ENCODE measurements at places on chromosomes 1 and 21.
A peak's percentile ranks its signal among the peaks of the same experiment; 100 is the strongest.

- DNase-seq = peak; percentile 47
These were observed 2.2 kb upstream of the NEGR1 start for GRCh38 chr1:72284348-72285073.

DNA sequence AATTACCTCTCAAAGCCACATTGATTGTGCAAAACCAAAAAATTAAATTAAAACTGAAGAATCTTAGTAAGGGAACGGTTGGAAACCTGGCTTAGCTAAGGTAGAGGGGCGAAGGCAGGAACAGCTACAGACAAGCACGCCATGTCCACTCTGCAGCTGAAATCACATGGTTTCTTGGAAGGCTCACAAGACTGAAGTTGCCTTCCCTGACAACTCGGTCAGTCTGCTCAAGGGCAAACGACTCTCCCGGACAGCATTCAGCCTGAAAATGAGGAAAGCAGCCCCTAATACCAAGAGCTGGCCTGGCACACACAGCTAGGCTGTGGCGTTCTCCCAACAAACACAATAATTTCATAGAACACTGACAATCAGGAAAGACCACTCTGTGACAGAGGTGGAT is 22.7 kb upstream of the BECN2 start:
- DNase-seq = no peak

DNA sequence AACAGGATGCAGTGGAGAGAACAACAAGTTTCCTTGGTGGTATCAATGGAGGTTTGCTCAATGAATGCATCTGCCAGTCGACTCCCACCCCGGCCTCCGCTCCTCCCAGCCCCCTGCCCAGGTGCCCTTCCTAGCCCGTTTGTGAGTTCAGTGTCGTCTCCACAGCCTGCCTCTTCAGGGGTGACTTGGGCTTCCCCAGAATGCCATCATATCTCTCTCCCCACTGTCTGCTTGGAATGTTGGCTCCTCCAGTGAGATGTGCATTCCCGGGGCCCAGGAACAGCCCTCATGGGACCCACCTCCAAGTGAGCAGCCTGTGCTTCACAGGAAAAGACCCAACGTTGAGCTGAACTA is 30.5 kb downstream of the MATN1 start:
- DNase-seq = no peak

GRCh38 chr1:97551113-97551512 is 369.7 kb downstream of the DPYD start:
- DNase-seq = no peak

DNA sequence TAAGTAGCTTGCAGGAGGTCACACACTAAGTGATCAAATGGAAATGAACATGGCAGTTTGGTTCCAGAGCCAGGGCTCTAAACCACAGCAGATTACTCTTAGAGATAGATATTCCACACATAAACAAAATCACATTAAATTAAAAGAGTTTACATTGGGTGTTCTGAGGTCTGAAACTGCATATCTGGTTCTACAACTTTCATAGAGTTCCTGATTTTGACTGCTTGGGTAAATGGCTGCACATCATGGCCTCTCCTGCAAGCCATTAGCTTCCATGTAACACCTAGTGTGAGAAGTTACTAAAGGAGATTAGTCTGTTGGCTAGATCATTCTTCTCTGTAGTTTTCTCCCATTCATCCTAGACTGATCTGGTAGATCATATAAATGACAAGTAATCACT is 12.8 kb upstream of the XCL2 start:
- DNase-seq = no peak
